ENCODE measurements at places on chromosomes 6 and 20.

GRCh38 chr20:47320990-47321805 lies 35.3 kb downstream of the ZMYND8 start:
- no peak for DNase-seq

- no peak for DNase-seq
These were observed 56.9 kb downstream of the HIVEP1 start for GRCh38 chr6:12068899-12069557.

DNA sequence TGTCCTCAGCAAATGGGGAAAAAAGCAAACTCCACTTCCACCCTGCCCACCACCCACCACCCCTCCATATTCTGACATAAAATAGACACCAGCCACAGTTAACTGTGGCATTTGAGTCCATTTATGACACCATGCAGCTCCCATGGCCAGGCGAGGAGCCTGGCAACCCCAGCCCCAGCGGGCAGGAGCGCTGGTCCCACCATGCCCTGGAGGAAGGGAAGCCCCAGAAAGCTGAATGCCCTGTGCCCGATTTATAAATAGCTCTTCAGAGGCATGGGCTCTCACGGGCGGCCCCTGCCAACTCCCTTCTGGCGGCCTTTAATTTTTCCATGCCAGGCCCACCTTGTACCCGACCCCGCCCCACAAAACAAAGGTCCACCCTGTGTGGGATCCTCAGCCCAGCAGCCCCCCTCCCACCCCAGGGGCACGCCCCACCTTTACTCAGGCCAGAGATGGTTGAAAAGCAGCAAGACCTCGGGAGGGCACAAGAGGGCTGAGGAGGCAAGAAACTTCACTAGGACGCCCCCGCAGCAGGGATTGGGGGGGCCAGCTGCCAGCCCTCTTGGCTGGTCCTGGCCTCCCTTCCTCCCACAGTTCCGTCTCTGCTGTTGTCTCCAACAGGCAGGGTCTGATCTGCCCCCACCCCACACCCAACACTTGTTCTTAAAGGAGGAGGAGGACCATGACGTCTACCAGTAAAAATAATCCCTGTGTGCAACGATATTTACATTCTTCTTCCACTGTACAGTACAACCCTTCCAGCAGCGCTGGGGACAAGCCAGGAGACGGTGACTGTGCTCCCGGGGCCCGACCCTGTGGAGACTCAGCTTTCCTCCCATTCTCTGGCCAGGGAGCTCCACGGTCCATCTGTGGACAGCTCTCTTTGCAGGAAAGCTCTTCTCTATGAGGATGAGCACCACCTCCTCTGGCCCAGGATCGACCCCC lies 115.6 kb upstream of the CDYL start:
- no peak for DNase-seq

DNA sequence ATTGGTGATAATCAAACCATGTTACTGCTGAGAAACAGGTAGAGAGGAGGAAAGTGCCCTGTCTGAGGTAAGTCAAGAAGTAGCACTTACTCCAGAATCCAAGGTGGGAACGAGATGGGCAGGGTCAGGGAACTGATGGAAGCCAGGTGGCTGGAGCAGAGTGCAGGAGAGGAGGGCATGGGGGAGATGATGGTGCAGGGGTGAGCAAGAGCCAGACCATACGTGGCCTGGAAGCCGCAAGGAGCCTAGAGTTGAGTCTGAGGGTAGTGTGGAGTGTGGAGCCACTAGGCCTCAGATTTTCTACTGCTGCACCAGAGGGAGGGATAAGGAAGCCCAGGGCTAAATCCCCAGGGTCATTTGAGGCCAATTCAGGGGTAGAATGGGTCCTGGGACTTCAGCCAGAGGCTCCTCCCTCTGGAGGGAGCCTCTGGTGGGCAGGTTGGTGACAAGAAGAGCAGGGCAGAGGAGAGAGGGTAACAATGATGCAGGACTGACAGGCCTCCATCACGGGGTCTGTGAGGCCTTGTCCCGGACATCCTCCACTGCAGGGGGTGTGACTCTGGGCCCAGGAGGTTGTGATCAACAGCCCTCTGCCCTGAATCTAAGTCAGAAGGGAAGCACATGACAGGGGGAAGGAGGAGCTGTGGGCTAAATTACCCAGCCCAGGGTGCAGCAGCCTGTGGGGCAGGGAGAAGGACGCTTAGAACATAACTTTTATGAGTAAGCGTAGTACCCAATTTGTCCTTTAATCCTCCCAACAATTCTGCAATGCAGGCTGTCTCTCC lies 28.7 kb downstream of the COX4I2 start:
- no peak for DNase-seq

DNA sequence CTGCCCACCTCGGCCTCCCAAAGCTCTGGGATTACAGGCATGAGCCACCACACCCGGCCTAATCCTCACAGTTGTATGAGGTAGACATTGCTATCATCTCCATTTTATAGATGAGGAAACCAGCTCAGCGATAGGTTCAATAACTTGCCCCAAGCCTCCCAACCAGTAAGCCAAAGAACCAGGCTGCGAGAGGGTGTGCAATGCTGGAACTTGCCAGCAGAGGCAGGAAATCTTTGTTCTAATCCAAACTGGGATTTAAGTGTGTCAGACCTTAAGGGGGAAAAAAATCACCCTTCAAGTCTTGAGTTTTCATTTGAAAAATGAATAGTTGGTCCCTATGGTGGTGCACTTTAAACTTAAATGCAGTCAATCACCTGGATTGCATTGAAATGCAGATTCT lies 20.1 kb upstream of the RNGTT start:
- no peak for DNase-seq

- no peak for DNase-seq
These were observed 96.9 kb downstream of the MAP3K5 start for GRCh38 chr6:136695412-136695811.

- DNase-seq: peak; percentile 93
These were observed 311.5 kb downstream of the HDGFL1 start for GRCh38 chr6:22880686-22881433.

DNA sequence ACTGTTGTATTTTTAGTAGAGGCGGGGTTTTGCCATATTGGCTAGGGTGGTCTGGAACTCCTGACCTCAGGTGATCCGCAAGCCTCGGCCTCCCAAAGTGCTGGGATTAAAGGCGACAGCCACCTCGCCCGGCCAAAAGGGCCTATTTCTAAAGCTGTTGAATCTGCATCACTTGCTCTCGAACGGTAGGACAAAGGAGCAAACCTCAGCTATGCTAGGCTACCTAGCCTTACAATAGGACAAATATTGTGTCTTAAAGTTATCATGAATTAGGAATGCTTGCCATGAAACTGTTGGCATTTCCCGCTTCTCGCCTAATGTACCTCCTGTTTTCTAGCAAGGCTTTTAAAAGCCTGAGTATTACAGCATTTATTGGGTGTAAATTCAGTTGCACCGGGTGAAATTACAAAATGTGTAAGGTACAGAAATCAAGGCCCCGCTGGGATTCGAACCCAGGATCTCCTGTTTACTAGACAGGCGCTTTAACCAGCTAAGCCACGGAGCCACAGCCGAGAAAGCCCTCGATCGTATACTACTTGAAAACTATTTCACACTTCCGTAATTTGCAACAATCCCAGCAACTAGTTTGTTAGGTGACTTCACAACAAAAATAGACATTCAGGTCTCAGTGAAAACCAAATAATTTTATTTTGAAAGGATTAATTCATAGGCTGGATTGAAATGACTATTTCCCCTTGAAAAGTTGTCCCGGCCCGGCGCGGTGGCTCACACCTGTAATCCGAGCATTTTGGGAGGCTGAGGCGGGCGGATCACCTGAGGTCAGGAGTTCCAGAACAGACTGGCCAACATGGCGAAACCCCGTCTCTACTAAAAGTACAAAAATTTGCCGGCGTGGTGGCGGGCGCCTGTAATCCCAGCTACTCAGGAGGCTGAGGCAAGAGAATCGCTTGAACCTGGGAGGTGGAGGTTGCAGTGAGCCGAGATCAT lies 211.6 kb upstream of the ZNF184 start:
- no peak for DNase-seq

- no peak for DNase-seq
These were observed 24.9 kb downstream of the RNASET2 start for GRCh38 chr6:166931426-166931970.

DNA sequence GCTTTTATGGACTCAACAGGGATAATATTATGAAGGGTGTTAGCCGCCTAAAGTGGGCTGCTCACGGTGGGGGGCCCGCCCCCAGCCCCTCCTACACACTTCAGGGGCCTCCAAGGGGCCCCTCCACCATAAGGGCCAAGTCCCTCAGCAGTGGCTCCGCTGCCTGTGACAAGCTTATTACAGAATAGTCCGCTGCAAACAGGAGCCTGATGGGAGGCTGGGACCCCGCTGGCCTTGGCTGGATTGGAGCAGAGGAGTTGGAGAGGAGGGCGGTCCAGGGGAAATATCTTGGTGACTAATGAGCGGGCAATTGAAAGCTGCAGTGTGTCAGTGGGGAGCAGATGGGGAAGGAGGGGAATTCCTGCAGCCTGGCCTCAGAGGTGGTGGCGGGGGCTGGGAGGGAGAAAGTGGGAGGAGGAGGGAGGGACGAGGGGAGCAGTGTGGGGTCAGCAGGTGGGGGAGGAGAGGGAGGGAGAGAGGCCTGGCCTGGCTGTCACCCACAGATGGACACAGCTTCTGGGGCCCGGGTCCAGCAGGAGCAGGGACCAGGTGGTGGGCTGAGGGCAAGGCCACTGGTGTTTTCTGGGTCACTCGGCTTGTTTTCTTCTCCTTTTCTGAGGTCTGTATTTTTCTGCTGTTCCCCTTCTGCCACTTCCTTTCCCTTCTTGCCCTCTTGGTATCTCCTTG lies 57.6 kb upstream of the FOXP4 start:
- DNase-seq: peak; percentile 38

- no peak for DNase-seq
These were observed 67.5 kb upstream of the TFB1M start for GRCh38 chr6:155381673-155382337.

DNA sequence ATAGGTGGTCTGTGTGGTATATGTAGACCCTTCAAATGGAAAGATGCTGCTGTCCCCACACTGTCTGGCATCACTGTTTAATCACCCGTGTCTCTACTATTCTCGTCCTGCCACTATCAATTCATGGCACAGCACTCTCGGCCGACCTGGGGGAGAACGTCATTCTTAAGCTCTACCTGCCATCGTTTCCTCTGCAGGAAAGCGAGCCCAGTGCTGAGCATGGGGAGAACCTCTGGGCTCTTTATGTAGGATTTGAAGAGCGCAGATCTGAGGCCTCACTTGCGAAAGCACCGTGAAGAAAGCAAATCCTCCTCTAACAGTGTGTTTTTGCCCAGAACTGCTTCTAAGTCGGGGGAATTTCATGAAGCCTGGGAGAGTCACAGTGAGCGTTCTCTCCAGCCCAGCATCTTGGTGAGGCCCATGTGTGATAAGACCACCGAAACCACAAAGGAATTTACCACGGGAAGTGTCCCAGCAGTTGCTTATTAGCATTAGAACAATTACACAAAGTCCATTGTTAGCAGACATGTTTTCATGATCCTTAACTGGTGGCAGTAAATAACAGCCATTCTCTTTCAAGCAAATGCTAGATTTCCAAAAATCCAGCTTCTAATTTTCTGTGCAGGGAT lies 124.3 kb downstream of the SCML4 start:
- DNase-seq: no peak

DNA sequence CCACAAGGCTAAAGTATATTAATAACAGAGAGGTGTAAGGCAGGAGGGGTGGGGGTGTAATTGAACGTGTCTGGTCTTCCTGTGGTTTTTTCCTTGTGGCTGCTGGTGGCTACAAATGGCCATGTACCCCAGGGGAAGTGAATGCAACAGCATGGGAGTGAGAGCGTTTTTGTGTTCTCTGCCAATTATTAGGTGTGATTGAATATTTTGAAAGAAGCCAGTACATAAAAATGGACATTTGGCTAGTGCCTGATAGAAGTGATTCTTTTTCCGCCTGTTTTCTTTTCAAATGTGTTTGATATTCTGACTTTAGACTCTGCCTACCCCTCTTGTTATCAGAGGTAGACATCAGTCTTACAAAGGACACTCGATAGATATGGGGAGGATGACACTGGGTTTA lies 141.3 kb downstream of the PRL start:
- no peak for DNase-seq
